ENCODE measurements at places on chromosomes 2 and 18. TPM values are rescaled to one million over a fixed set of nuclear protein-coding genes. Genes with fewer than 3 reads are reported as not detected.

- peak; percentile 61 for DNase-seq
Measured at GRCh38 chr2:88016960-88017779, 823 bp upstream of the RNU2-63P start.

DNA sequence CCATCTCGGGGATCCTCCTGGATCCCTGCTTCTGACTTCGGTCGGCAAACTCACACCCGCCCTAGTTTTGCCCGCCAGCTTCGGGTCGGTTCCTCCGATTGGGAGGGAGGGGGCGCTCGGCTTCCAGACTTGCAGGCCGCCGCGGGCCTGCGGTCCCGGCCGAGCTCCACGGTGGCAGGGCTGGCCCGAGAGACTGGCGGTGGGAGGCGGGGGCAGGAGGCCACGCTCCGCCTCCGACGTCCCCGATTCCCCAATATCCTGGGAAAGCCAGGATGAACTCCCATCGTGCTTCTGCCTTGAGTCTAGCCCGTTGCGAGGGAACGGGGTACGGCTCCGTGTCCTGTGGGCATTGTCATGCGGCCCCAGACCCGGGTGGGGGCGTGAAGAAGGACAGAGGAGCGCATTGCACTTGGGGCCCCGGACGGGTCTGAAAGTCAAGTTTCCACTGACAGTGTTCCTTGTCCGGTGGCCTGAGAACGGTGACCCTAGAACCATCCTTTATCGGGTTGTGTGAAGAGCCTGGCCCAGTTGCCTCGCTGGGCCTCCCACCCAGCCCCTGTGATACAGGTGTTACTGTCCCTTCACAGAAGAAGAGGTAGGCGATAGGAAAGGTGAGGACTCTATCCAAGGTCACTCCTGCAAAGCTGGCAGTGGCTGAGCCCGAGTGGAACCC is 2.4 kb upstream of the INHBB start:
- peak; percentile 90 for DNase-seq

GRCh38 chr2:178109813-178110212 is 2.4 kb upstream of the RBM45 start:
- no peak for DNase-seq

DNA sequence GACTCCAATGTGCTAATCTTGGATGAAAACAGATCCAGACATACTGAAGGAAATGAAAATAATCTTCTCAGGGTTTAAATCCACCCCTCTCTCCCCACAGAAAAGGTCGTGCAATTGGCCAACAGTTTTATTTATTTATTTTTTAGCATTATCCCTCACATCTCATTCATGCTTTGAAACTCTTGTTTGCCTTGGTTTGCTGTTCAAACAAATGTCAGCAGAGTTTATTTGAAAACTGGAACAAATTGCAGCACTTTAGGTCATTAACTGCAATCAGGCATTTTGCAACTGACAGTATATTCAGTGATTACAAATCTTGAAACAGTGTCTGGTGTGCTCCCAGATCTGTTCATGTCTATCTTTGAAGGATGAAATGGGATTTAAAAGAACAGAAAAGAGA is 220.6 kb downstream of the SLC4A10 start:
- no peak for DNase-seq

GRCh38 chr18:48566589-48566988 is 27.8 kb downstream of the CTIF start:
- DNase-seq: no peak

- DNase-seq: no peak
Measured at GRCh38 chr2:105380432-105381100, 18.3 kb downstream of the FHL2 start.

GRCh38 chr2:147818741-147819140 is 26.1 kb upstream of the ACVR2A start:
- DNase-seq: no peak

DNA sequence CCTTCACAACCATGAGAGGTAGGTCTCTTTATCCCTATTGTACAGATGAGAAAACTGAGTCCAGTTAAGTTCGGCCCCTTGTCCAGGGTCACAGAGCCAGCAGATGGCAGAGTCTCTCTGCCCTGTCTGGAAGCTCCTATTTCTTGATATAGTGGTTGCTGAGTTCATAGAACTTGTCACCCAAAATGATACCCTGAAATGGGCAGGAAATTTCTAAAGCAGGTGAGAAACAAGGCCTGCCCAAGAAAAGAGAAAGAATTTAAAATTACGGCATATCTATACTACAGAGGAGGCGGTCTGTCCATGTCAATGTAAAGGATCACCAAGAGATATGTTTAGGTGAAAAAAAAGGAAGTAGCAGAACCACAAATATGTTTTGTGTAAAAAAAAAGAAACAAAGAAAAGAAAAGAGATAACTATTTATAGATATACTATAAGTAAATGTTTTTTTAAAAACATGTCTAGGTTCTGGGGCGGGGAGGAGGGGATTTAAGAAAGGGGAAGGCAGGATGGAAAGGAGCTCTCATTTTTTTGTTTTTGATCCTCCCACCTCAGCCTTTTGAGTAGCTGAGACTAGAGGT is 39.8 kb downstream of the MYO7B start:
- no peak for DNase-seq

DNA sequence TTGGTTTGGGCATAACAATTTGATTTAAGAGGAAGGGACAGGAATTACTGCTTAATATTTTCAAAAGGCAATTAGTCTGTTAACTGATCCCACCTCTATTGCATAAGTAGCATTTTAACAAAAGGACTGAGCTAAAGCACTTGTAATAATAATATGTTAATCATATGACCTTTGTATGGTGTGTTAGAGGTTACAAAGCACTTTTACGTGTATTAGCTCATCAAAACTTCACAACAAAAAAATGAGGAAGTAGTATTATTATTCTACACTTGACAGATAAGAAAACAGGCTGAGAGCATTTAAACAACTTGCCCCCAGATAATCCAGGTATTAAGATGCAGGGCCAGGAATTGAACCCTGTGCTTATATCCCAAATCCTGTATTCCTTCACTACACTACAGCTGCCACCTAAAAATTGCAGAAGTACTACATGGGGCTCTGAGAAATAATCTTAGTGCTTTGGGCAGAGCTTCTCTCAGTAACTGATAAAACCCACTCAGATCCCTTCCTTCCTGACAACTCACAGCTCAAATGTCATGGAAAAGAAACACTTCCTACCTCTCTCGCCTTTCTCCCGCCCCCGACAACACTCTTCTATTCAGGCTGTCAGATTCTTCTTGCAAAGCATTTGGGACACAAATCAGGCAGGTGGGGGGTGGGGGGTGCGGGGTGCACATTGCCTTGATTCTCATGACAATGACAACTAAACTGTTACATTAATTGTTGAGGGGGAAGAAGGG is 20.7 kb upstream of the KCTD1 start:
- DNase-seq: no peak

DNA sequence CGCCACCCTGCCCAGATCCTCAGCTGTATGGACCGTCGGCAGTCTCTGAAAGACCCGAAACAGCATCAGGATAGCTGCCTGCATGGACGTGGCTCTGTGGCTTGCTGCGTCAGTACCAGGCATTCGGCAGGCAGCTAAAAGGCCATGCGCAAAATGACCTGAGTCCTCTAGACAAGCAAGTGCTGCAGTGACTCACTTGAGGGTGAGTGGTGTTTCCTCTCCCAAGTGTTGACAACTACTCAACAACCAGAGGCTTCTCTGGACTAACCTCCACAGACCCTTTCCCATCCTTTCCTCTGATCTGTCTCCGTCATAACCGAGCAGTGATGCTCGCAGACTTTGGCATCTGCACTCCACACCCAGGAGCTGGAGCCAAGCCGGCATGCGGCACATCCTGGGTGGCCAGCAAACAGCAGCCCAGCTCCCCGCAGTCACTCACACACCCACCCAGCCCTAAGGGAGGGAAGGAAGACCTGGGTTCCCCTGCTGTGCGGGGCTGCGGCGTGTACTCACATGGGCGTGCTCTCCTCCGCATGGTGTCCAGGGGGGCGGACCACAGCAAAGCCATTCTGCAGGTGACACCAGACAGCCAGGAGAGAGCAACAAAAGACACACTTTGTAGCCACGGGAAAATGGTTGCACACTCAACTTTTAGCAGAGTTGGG is 239.3 kb downstream of the TWIST2 start:
- no peak for DNase-seq

GRCh38 chr2:53455094-53455493 is 312.5 kb upstream of the CHAC2 start:
- no peak for DNase-seq

GRCh38 chr2:135490376-135490775 is 40.6 kb downstream of the ZRANB3 start:
- no peak for DNase-seq

DNA sequence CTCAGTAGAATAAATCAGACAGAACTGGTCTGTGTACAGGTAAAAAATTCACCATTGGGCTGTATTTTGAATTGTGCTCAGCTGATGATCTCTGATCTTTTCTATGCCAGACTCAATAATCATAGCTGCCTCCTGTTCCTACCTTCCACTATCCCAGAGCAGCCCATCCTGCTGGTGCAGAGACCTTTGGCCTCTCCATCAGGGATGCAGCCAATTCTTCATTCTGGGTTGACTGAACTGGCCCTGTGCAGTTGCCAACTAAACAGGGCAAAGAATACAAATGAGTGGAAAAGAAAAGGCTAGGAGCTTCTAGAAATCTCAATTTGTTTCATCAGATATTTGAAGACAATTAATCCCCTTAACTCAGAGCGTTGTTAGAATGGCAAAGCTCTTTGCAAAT is 1781.3 kb upstream of the CELF4 start:
- DNase-seq: no peak

- no peak for DNase-seq
Measured at GRCh38 chr2:119137502-119137901, 21.0 kb downstream of the C1QL2 start.

GRCh38 chr18:43680096-43680495 is 402.8 kb upstream of the SYT4 start:
- DNase-seq: no peak

- DNase-seq: no peak
Measured at GRCh38 chr2:127093648-127094210, 13.2 kb downstream of the BIN1 start.

DNA sequence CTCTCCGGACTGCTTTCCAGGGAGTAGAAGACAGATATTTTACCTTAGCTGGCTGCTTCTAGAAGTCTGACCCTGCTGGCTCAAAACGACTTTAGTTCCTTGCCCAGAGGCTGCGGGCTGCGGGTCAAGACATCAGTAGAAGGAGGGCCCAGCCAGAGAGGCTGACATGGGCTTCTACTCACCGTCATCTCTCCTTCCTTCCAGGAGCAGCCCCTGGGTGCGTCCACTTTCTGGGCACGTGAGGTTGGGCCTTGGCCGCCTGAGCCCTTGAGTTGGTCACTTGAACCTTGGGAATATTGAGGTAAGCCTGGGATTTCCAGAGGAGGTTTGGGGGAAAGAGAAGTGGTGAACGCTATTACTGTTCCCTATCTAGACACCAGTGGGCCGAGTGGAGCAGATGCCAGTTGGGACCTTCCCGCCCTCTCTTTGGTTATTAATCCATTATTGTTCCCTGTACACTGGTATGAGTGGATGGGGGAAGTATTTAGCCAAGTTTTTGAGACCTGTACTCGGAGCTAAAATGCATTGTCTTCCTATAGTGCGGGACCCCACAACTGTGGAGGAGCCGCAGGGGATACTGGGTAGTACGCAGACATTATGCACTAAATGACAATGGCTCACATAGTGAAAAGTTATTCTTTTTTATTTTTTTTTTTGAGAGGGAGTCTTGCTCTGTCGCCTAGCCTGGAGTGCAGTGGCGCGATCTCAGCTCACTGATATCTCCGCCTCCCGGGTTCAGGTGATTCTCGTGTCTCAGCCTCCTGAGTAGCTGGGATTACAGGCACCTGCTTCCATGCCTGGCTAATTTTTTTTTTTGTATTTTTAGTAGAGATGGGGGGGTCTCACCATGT is 26.3 kb upstream of the CASP8 start:
- no peak for DNase-seq

GRCh38 chr18:45686891-45687611 is 36.9 kb upstream of the SLC14A1 start:
- peak; percentile 35 for DNase-seq

- DNase-seq: no peak
Measured at GRCh38 chr2:140600116-140600515, 1530.7 kb downstream of the LRP1B start.

DNA sequence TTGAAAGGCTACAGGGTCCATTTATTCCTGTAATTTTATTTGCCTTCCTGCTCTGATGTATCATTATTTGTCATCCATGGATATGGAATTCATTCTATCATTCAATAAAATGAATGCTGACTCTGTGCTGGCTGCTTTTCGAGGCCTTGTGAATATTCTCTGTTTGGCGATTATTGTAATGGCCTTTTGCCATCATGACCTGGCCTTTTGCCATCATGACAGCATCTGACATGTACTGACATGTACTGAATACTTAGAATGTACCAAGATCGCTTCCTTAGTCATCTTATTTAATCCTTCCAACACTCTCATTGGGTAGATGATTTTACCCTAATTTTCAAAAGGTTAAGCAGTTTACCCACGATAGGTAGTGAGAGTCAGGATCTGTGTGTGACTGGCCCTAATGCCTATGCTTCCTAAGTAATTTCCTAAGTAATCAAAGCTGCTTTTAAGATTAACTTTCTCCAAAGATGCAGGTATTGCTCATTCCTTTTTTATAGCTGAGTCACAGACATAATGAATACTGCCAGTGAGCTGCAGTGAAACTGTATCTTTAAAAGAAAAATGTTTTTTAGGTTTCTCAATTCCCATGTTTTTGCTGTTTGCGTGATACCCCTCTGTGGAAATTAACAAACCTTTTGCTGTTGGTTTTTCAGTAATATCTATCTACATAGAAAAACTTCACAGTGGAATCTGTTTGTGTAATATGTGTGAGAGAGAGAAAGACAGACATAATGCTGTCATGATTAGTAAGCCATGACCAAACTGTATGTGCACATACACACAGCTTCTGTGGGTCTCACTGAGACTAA is 127.8 kb downstream of the CERS6 start:
- DNase-seq: no peak

GRCh38 chr2:28108143-28108542 is 217.6 kb downstream of the BABAM2 start:
- no peak for DNase-seq

GRCh38 chr2:196383799-196384198 is 212.4 kb upstream of the STK17B start:
- DNase-seq: no peak

Gene TBR1
- total RNA-seq: not detected

Gene E2F6
- total RNA-seq: 12.6 TPM

Gene DYNAP
- not detected for total RNA-seq

Gene TSPYL6
- total RNA-seq: not detected

Gene APCDD1
- 24.9 TPM for total RNA-seq

Gene COLEC11
- total RNA-seq: 2.1 TPM

Gene LIMS3
- total RNA-seq: 2.6 TPM

Gene GORASP2
- 59.0 TPM for total RNA-seq

Gene CEBPZ
- total RNA-seq: 28.9 TPM

Gene NR4A2
- total RNA-seq: 1.4 TPM

Gene RMDN2
- total RNA-seq: 6.2 TPM

Measured in left ventricle myocardium superior (tissue), 1 donor.